ENCODE measurements at places on chromosomes 5 and 9.

- no peak for DNase-seq
Observed at GRCh38 chr9:133780404-133780945, 42.3 kb upstream of the SARDH start.

DNA sequence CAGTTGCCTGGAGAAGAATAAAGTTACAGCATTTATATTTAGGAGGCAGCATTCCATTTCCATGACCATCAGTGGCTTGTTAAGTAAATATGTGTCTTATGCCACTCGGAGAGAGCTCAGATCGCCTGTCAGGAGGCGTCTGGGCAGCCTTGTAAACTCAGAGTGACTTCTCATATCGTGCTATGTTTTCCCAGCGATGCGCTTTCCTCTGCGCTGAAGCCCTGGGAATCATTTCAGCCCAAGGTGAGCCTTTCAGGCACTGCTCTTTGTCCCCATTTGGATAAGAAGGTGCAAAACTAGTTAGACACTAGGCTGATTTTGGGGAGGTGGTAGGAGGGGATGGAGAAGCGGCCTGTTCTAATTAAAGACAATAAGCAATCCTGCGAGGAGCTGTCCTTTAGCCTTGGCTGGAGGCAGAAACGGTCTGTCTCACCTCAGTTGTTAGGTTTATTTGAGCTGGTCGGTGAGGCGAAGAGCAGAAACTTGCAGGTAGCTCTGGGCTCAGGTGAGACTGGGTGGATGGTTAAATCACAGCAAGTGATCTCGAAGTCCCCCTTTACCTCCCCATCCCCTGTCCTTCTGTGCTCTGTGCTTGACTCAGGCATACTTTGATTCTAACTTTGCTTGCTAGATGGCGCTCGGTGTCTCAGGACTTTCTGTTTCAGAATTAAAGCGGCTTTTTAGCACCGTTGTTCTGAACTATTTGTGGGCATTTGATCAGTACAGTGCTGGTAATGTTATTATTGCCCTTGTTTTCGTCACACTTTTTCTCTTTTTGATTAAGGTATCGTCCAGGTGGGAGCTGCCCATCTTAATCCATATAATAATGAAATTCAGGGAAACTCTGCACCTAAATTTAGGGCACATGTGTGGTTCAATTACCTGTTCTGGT is 24.6 kb downstream of the NR2F1 start:
- DNase-seq: peak; percentile 17

DNA sequence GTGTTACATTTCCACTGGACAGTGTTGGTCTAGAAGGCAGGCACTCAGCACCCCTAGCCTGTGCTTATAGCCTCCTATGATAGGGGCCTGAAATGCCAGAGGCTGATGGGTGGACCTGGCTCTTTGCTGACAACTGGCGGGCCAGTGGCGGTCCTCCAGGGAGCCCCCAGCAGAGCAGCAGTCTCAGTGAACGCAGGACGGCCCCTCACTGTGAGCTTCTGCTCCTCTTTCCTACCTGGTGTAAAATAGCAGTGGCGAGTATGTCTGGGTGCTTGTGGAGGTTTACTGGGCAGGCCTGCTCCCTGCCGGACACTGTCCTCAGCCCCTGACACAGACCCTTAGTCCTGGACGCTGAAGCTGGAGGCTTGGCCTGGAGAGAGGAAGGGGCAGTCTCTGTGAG is 3.3 kb upstream of the SEC16A start:
- DNase-seq: no peak

DNA sequence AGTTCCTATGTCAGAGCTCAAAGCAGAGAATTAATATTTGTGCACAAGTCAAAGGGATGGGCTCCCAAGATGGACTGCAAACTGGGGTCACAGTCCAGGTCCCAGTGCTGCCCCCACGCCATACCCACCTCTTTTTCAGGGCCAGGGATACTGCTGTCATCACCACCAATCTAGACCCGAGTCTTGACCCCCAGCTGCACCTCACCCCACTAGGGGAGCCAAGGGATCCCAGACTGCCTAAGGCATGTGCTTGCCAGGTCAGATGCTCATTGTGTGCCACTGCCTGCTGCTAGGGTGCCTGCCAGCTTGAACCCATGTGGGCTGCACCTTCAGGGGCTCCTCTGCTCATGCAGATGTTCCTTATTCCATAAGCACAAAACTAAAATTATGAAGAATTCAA is 215.6 kb upstream of the NREP start:
- no peak for DNase-seq

GRCh38 chr5:35038891-35039290 is 8.9 kb downstream of the AGXT2 start:
- DNase-seq: no peak

GRCh38 chr5:910769-911160 is 18.1 kb downstream of the TRIP13 start:
- DNase-seq: no peak

DNA sequence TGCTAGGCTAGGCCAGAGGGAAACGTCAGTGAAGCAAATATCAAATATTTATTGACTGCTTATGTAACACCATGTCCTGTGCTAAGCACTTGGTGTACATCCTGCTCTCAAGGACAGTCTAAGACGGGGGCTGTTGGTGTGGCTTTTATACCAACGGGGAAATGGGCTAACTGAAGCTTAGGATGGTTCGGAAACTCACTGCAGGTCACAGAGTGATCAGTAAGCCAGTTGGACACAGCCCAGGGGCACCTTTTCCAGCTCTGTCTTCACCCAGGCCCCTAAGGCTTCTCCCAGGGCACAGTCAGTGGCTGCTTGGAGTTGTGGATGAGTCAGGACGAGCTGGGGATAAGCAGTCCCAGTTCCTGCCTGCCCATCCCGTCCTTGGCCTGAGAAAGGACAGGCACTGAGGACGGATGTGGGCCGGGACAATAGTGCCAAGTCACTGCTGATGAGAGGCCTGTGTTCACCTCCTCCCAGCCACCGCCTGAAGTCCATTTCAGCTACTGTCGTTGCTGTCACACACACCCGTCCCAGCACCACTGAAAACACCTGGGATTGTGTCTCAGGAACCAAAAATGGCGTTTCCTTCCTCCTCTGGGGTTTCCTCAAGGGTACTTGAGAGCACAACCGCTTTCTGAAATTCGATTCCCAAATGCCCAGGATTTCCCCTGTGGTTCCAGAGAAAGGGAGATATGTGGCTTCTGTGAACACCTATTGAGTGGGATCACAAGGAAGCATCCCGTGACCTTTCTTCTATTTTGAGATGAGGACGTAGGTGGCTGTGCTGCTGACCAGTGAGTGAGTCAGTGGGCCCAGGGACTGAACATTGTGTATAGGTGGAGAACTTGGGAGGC is 17.5 kb upstream of the SPRY4 start:
- DNase-seq: no peak

DNA sequence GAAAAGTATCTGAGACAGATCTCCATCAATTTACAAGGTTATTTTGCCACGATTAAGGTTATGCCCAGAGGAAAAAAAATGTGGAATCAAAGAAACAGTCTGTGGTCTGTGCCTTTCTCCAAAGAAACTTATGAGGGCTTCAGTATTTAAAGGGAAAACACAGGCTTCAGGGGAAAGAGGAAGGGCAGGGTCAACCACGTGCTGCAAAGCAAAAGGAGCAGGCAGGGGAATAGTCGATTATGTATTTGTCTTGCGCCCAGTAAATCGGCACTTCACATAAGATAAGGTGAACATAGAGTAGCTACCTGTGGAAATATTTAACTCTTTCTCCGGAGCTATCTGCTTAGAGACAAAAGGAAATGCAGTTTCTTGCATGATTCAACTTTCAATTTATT is 343.7 kb downstream of the RAB3C start:
- no peak for DNase-seq

DNA sequence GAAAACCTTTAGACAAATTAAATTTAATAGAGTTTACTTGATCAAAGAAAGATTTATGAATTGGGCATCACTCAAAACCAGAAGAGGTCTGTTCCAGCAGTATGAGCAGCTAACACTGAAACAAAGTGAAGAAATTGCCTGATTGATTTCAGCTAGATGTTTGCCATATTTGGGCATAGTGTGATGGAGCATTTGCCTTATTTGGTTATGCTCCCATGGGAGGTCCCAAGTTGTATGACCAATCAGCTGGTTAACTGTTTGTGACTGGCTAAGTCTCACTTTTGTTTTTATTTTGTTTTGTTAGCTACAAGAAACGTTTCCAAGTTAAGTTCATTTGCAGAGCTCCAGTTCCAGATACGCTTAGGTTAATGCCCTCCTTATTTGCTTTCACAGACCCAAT is 53.3 kb upstream of the LMNB1 start:
- DNase-seq: no peak

GRCh38 chr5:321230-321725 is at the start of gene AHRR:
Gene AHRR (plus strand): TSS chr5:321714. CDS start chr5:343903, 22,189 bp downstream.
- DNase-seq: peak; percentile 36

DNA sequence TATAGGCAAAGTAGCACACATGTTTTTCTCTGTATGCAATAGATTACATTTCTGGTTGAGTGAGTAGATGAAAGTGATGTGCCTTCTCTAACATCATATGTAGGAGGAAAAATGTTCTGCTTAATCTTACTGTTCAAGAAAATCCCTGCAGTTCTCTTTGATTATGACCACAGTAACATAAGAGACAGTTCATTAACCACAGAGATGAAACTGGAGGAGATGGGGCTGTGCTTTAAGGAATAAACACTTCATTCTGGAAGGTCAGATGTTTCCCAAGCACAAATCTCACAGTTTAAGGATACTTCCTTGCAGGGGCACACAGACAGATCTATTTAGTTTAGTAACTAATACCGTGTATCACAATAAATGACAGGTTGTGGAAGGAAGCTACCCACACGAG is 150.2 kb downstream of the SEMA5A start:
- DNase-seq: no peak

GRCh38 chr5:77563475-77563874 is 71.4 kb upstream of the WDR41 start:
- no peak for DNase-seq
